ENCODE measurements at places on chromosomes 4 and X.
A peak's percentile ranks its signal among the peaks of the same experiment; 100 is the strongest.

DNA sequence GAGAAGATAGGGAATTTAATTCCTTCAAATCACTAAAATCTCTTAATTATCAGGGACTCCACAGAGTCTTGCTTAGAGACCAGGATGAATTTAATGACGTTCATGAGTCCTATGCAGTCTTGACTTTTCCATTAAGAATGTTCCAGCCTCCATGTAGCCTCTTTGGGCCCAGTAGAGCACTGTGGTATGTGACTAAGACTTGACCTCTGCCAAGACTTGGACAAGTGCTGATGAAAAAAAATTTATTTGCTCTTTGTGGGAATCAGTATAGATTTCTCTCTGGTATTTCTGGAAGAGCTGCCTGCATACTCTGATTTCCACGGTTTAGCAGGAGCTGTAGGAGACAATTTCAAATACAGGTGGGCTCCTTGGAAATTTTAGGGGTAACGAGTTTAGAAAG, 40.6 kb downstream of the CHRDL1 start:
- DNase-seq = no peak
- no peaks in the 10 kb centered on the region for H3K4me1 ChIP-seq
- H3K4me3 ChIP-seq = no peak overlapping the region
- H3K36me3 ChIP-seq = no peaks in the 10 kb centered on the region
- no peak overlapping the region for H3K27ac ChIP-seq

- H3K27me3 ChIP-seq = no peaks in the 10 kb centered on the region
- no peaks in the 10 kb centered on the region for H3K36me3 ChIP-seq
- DNase-seq = no peak
- H3K27ac ChIP-seq = no peak overlapping the region
- H3K4me3 ChIP-seq = no peak overlapping the region
These were observed 210.6 kb downstream of the TENM3 start for GRCh38 chr4:182453830-182454229.

- H3K36me3 ChIP-seq = no peaks in the 10 kb centered on the region
- no peak overlapping the region for H3K4me3 ChIP-seq
- no peak overlapping the region for H3K27ac ChIP-seq
- H3K27me3 ChIP-seq = no peaks in the 10 kb centered on the region
- H3K4me1 ChIP-seq = no peaks in the 10 kb centered on the region
These were observed 69.0 kb downstream of the SERPINA7 start for GRCh38 chrX:105969487-105969886.

DNA sequence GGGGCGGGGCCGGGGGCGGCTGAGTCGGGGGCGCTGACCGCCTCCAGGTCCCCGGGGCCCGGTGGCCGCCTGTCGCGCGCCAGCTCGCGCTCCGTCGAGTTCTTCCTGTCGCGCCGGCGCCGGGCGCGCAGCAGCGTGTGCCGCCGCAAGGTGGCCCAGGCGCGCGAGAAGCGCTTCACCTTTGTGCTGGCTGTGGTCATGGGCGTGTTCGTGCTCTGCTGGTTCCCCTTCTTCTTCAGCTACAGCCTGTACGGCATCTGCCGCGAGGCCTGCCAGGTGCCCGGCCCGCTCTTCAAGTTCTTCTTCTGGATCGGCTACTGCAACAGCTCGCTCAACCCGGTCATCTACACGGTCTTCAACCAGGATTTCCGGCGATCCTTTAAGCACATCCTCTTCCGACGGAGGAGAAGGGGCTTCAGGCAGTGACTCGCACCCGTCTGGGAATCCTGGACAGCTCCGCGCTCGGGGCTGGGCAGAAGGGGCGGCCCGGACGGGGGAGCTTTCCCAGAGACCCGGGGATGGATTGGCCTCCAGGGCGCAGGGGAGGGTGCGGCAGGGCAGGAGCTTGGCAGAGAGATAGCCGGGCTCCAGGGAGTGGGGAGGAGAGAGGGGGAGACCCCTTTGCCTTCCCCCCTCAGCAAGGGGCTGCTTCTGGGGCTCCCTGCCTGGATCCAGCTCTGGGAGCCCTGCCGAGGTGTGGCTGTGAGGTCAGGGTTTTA, 1.5 kb downstream of the ADRA2C start:
- peaks cover 24% of the 10 kb centered on the region for H3K4me1 ChIP-seq
- H3K36me3 ChIP-seq = no peaks in the 10 kb centered on the region
- no peak overlapping the region for H3K27ac ChIP-seq
- H3K27me3 ChIP-seq = no peaks in the 10 kb centered on the region

- H3K36me3 ChIP-seq = no peaks in the 10 kb centered on the region
- no peak overlapping the region for H3K4me3 ChIP-seq
- no peak overlapping the region for H3K27ac ChIP-seq
- H3K27me3 ChIP-seq = no peaks in the 10 kb centered on the region
These were observed 538.7 kb upstream of the NR3C2 start for GRCh38 chr4:148980782-148981480.

DNA sequence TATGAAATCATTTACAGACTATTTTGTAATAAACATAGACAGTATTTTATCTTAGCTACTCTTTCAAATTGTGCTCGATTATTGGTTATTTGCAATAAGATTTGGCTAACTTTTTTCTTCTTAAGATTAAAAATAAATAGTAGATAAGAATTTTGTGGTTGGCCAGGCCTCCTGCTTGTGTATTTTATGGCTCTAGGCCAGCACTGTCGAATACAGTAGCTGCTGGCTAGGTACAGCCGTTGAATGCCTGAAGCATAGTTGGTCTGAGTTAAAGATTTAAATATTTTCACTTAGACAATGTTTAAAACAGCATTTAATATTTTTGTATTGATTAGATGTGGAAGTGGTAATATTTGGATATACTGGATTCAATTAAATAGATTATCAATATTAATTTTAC, 481.0 kb downstream of the SPRY1 start:
- H3K4me1 ChIP-seq = no peaks in the 10 kb centered on the region
- H3K36me3 ChIP-seq = no peaks in the 10 kb centered on the region
- no peak overlapping the region for H3K4me3 ChIP-seq
- no peak overlapping the region for H3K27ac ChIP-seq
- no peak for DNase-seq

DNA sequence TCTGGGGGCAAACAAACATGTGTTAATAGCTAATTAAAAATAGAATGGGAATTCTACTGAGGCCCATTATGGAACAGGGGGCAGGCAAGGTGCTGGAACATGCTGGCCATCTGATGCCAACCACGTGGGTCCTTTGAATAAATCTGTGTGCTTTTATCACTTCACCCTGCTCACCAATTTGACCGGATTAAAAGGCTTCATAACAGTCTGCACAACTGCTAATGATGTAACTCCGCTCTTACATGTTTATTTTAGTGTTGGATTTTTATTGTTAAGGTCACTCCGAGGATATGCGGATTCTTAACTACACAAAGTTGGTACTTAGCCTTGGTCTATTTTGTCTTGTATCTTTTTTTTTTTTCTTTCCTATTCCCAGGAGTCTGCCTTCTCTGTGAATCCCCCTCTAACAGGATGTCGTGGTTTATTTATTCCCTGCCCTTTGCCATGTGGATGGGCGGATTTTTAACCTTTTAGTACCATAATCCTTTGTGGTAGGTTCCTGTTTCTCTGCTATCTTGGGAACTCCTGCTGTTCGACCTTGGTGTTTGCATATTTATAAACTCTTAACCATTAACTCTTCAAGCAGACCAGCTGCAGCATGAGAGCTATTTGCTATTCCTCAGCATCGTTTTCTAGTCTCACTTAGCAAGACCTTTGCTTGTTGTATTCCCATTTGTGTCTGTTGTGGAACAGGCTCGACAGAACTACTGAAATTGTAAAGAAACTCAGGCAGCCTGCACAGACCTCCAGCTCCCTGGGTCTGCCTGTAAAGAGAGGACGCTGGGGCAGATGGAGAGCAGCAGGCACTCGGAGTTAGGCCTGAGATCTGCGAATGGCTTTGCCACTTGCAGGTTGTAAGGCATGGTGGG, 38.0 kb downstream of the TRIM2 start:
- no peak for DNase-seq
- H3K27ac ChIP-seq = no peak overlapping the region
- H3K36me3 ChIP-seq = no peaks in the 10 kb centered on the region
- no peaks in the 10 kb centered on the region for H3K27me3 ChIP-seq
- no peak overlapping the region for H3K4me3 ChIP-seq

GRCh38 chr4:183430317-183430993, 14.0 kb upstream of the CDKN2AIP start:
- peaks cover 33% of the 10 kb centered on the region for H3K4me1 ChIP-seq
- H3K36me3 ChIP-seq = no peaks in the 10 kb centered on the region
- no peak overlapping the region for H3K4me3 ChIP-seq
- DNase-seq = no peak
- peak overlapping the region; percentile 49 for H3K27ac ChIP-seq

DNA sequence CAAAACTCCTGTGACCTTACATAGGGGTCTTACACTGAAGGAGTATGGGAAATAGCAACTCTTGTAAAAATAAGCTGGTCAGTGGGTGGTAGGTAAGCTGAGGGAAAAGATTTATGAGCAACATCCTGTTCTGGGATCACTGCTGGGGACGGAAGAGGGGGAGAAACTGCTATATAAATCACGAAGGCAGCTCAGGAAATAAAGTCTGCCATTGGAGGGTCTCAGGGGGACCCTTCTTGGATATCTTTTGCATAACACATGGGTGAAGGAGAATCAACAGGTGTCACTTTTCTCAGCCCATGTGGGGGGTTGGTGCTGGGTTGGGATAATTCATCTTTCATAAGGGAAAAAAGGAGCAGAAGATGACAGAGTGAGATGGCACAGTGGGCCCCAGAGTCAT, 33.7 kb downstream of the AFF1 start:
- H3K4me3 ChIP-seq = no peak overlapping the region
- H3K27ac ChIP-seq = no peak overlapping the region
- no peaks in the 10 kb centered on the region for H3K27me3 ChIP-seq
- DNase-seq = no peak

GRCh38 chr4:73028621-73029020, 40.9 kb downstream of the COX18 start:
- peaks cover 3% of the 10 kb centered on the region for H3K27me3 ChIP-seq
- no peak overlapping the region for H3K4me3 ChIP-seq

DNA sequence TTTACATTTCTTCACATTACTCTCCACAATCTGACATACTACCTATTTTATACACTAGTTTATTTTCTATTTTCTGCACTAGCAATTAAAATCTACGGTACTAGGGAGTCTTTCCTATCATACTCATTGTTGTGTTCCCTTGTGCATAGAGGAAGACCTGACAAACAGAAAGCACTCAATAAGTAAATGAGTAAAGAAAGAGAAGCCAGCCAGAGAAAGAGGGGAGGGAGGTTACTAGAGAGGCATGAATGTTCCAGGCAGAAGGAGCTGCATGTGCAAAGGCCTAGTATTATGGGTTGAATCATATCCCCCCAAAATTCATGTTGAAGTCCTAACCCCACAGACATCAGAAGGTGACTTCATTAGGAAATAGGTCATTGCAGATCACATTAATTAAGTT, 114.0 kb downstream of the ZAR1 start:
- H3K4me3 ChIP-seq = no peak overlapping the region
- DNase-seq = no peak
- peaks cover 63% of the 10 kb centered on the region for H3K36me3 ChIP-seq

GRCh38 chr4:81366779-81367178, 104.9 kb downstream of the RASGEF1B start:
- no peak overlapping the region for H3K27ac ChIP-seq
- no peak overlapping the region for H3K4me3 ChIP-seq
- H3K4me1 ChIP-seq = no peaks in the 10 kb centered on the region
- no peak for DNase-seq
- no peaks in the 10 kb centered on the region for H3K36me3 ChIP-seq

DNA sequence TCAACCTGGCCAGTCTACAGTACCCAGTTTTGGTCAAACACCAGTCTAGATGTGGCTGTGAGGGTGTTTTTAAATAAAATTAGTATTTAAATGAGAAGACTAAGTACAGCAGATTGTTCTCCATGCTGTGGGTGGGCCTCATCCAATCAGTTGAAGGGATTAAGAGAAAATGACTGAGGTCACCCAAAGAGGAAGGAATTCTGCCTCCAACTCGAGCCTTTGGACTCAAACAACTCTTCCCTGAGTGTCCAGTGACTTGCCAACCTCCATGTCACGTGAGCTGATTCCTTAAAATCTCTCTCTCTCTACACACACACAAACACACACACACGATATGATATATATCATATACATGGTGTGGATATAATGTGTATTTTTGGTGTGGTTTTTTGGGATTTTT, 10.0 kb downstream of the TREX2 start:
- no peak overlapping the region for H3K4me3 ChIP-seq
- H3K27ac ChIP-seq = no peak overlapping the region
- no peak for DNase-seq
- H3K27me3 ChIP-seq = no peaks in the 10 kb centered on the region
- H3K36me3 ChIP-seq = no peaks in the 10 kb centered on the region

GRCh38 chrX:13177921-13178566, 133.6 kb upstream of the FAM9C start:
- no peak overlapping the region for H3K4me3 ChIP-seq
- no peak for DNase-seq
- H3K4me1 ChIP-seq = no peaks in the 10 kb centered on the region
- no peaks in the 10 kb centered on the region for H3K27me3 ChIP-seq
